PC-9 (cell line): ENCODE measurements at places on chromosomes 3 and 15. TPM values are rescaled to one million over a fixed set of nuclear protein-coding genes. Genes with fewer than 3 reads are reported as not detected.

DNA sequence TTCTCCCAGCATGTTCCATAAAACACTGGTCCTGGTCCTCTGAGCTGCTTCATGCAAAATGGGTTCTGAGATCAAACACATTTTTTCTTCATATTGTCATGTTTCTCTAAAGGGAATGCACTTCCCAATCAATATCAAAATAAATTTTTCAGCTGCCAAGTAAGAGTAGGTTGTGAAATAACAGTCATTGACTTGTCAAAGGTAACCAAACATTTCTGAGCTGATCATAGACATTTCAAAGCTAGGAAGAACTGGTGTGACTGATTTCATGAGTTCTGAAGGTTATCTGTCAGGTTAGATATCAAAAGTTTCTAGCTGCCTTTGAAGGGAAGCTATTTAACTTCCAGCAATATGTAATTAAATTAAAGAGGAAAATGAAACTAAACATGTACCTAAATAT is 770.9 kb downstream of the TBL1XR1 start:
- H3K27ac ChIP-seq, result no peak overlapping the region
- no peak overlapping the region for H3K4me3 ChIP-seq
- DNase-seq, result no peak
- H3K27me3 ChIP-seq, result no peaks in the 10 kb centered on the region

GOLGA8S gene
- total RNA-seq, result 0.09 TPM in 1 of 2 replicates, not detected in the other

- H3K4me1 ChIP-seq, result no peaks in the 10 kb centered on the region
- H3K27me3 ChIP-seq, result no peaks in the 10 kb centered on the region
- no peak overlapping the region for H3K27ac ChIP-seq
- DNase-seq, result no peak
- H3K36me3 ChIP-seq, result no peaks in the 10 kb centered on the region
These were observed 10.8 kb downstream of the ASB14 start for GRCh38 chr3:57281715-57282114.

GRCh38 chr3:14473411-14473891 is 66.7 kb downstream of the GRIP2 start:
- no peaks in the 10 kb centered on the region for H3K27me3 ChIP-seq
- no peak overlapping the region for H3K4me3 ChIP-seq
- no peak for DNase-seq
- H3K27ac ChIP-seq, result no peak overlapping the region

DNA sequence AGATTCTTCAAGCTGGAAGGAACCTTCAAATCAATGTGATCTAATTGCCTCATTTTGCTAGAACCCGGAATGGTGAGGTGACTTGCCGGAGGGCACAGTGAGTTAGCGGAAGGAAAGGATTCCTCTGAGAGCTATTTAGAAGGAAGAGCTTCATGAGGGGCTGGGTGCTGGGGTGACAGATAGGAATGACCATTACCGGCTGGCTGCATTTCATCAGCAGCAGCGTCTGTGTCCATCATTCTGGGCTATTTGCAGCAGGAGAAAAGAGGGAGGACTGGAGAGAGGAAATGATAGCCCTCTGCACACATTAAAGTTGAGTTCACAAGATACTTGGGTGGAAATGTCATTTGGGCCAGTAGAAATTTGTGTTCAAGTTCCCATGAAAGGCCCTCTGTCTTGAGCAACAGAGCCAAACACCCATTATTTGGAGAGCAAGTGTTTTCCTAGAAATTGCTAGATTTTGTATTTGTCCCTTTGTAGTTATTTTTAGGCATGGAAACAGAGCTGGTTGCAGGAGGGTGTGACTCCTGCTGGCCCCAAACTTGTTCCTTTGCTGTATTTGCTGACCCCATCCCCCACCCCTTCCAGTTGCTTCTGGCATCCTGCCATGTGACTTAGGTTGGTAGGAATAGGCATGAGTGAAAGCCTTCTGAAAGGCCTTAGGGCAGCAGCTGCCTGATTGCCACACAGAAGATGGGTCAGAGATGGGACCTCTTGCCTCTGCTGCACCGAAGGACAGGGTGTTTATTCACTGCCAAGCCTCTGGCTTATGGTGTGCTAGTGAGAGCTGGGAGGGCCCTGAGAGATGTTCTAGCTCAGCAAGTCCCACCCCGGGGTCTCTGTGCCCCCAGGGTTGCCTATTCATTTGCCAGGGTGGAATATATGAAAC is 87.5 kb upstream of the PLXNA1 start:
- H3K4me3 ChIP-seq, result no peak overlapping the region
- H3K36me3 ChIP-seq, result no peaks in the 10 kb centered on the region
- H3K4me1 ChIP-seq, result peaks cover 48% of the 10 kb centered on the region
- peak overlapping the region; percentile 31 for H3K27ac ChIP-seq

DNA sequence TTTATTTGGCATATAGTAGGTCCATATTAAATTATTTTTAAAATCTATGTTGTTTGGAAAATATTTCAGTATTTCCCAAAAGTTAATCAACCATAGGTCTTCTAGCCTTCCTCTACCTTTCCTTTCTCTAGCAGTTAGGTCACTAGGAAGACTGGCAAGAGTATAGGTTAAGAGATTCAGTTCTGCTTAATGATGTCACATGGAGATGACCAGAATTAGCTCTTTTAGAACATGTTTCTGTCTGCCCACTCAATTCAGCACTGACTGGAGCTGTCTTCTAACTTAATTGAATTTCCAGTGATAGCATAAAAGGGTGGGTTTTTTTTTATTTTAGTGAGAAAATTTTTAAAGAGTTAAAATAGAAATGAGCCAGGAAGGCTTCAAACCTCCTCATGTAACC is 23.8 kb upstream of the ZBED2 start:
- H3K27ac ChIP-seq, result no peak overlapping the region
- H3K4me1 ChIP-seq, result no peaks in the 10 kb centered on the region
- no peak for DNase-seq
- H3K36me3 ChIP-seq, result no peaks in the 10 kb centered on the region
- no peaks in the 10 kb centered on the region for H3K27me3 ChIP-seq

DNA sequence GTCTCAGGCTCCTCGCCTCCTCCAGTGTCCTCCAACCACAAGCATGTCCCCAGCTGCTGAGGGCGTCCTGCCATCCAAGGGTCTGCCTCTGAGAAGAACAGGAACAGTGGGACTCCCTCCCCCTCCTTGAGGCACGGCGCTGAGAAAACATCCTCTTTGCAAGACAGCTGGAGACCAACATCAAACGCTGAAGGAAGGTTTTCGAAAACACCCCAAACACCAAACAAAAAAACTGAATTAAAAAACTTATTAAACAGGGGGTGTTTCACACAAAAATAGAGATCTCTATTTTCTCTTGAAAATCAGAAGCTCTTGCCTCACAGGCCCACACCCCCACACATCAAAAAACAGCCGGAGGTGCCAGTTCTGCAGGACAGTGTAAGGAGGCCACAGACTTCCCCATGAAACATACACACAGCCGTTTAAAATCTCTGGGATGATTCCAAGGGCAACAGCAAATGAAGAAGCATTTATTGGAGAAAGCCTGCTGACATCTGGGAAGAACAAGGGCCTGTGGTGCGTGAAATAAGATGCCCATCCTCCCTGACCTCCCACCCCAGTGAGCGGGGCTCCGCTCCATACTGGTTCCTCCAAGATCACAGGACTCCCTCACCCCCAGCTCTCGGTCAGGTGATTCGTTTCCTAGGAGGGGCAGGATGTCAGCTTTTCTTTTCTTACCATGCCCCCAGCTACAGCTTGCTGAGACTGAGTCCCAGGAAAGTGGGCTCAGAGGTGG is 71.3 kb downstream of the NUP210 start:
- no peak for DNase-seq
- H3K4me3 ChIP-seq, result no peak overlapping the region
- no peaks in the 10 kb centered on the region for H3K4me1 ChIP-seq
- H3K36me3 ChIP-seq, result peaks cover 5% of the 10 kb centered on the region; the same call in 1 of the 2 replicates
- no peak overlapping the region for H3K27ac ChIP-seq

DNA sequence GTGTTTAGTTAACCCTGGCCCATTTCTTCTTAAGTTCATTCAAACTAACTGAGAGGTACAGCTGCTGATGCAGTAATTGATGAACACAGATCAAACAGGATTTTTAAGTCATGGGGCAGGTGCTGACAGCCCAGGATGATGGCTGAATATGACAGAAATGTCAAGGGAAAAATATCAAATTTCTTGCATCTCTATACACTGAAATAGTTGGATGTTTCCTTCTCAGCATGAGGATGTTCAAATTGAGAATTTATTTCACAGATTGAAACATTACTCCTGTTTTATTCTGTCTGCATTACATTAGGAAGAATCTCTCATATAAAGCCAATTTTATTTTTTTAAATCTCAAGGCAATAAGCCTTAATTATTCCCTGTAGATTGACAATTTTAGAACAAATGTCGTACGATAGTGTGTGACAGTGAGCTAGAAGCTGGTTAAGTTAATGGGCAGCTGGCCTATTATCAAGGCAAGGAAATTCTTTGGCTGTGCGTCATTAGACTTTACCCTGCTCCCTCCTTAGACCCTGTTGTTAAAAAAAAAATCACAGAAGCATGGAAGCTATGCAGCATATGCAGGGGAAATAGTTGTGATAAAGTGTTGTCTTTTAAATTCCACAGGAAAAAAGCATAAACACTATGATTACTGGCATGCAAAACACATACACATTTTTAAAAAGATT is 183.8 kb upstream of the KCNMB2 start:
- no peaks in the 10 kb centered on the region for H3K27me3 ChIP-seq
- H3K4me1 ChIP-seq, result no peaks in the 10 kb centered on the region
- H3K36me3 ChIP-seq, result no peaks in the 10 kb centered on the region
- no peak for DNase-seq
- no peak overlapping the region for H3K4me3 ChIP-seq
